Stromal cell of bone marrow (primary cell): ENCODE measurements at places on chromosomes 11 and 22.
A peak's percentile ranks its signal among the peaks of the same experiment; 100 is the strongest.

GRCh38 chr11:88474655-88475054, 137.1 kb upstream of the CTSC start:
- no peak for DNase-seq

GRCh38 chr11:130099356-130099755, 29.7 kb downstream of the APLP2 start:
- DNase-seq: no peak

GRCh38 chr22:30668386-30668710, 673 bp upstream of the DUSP18 start:
- no peak for DNase-seq

- no peak for DNase-seq
Observed at GRCh38 chr11:6323291-6323905, 3.1 kb upstream of the CAVIN3 start.

- no peak for DNase-seq
Observed at GRCh38 chr11:103894034-103894433, 142.4 kb upstream of the DDI1 start.

- DNase-seq: no peak
Observed at GRCh38 chr11:30381879-30382278, 59.0 kb downstream of the ARL14EP start.

- no peak for DNase-seq
Observed at GRCh38 chr11:114346709-114347141, 50.5 kb downstream of the NNMT start.

DNA sequence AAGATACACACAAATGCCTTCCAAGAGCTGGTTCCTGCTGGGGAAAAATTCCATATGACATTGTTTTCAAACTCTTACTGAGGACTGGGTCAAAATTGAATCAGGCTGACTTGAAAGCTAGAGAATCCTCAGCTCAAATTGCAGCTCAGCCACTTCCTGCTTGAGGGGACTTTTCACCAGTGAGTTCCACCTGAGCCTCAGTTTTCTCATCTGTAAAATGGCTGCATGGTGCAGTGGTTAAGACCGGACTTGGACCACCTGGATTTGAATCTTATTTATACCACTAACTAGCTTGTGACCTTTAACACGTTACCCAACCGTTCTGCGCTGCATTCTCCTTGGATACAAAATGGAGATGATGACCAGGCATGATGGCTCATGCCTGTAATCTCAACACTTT, 69.9 kb upstream of the ASPHD2 start:
- no peak for DNase-seq

DNA sequence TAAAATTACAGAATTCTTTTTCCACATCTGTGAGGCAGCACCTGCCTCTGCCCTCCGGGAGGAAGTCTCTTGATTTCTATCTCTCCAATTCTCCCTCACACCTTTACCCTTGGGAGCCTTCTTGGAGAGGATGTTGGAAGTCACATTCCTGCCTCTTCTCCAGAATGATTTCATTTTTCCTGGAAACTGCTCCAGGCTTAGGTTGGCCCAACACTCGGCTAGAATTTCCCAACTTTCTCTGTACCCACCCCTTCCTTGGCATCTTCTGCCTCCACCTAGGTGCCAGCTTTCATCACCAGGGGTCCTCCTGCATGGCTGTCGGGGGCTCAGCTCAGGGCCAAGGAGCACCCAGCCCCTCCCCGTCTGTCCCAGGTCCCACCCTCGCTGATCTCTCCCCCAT, 43.2 kb downstream of the SLCO2B1 start:
- DNase-seq: no peak

GRCh38 chr11:20707876-20708275, 38.5 kb downstream of the NELL1 start:
- DNase-seq: no peak

GRCh38 chr11:125939081-125939521, 6.7 kb upstream of the VSIG10L2 start:
- peak; percentile 14 for DNase-seq

DNA sequence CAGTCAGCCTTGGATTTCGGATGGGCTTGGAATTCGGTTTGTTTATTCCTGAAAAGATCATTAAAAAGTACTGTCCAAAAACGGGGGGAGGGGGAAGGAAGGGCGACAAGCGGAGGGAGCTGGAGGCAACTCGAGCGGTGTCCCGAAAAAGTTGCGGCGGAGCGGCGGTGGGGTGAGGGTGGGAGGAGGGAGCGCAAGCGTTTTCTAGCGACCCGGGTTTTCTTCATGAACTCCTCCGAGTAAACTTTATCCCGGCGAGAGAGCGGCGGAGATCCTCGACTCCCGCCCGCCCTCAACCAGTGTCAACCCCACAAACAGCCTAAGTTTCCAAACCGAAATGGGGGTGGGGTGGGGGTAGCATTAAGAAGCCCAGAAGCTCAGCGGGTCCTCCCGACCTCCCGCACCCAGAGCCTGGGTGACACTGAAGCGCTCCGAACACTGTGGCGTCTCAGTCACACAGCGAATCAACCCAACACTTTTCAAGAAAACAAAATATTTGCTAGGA, 133.0 kb upstream of the C11orf58 start:
- DNase-seq: peak; percentile 13

DNA sequence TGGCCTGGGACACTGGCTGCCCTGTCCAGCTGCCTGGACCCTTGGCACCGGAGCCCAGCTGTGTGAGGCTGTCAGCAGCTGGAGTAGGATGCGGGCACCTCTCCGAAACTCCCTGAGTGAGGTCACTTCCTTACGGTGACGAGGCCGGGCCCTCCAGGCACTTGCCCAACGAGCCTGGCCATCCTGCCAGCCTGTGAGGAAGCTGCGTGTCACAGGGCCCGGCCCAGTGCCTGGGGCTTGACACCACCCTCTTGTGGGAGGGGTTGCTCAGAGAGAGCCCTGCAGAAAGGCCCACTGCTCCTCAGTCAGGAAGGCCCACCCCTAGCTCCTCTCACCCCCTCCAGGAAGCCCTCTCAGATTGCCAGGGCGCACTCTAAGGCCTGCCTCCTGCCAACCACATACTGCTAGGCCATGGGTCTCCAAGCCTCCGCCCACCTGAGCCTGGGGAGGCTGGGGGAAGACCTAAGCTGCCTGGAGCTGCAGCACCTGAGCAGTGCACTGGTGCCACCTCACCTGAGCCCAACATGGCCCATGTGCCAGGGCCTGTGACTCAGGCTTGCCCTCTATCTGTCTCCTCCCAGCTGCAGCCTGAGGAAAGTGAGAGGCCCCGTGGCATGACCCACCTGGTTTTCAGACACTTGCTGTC, 4.3 kb upstream of the PHLDA2 start:
- peak; percentile 78 for DNase-seq

- DNase-seq: no peak
Observed at GRCh38 chr11:36328966-36329673, 33.0 kb downstream of the PRR5L start.

DNA sequence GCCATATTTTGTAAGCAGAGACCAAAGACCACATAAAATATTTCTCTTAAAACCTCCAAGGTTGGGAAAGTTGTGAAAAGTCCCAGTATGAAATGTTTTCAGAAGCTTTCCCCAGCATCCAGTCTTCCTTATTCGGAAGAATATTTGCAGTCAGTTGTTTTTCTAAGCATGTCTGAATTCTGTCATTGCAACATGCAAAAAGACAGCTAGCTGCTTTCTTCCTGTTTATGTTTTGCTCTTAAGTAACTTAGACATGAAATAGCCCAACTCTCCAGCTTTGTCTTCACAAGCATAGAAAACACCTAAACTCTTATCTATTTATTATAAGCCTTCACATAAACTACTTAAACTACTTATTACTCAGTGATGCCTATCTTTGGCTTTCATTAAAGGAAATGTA, 57.9 kb upstream of the MMP13 start:
- DNase-seq: no peak

DNA sequence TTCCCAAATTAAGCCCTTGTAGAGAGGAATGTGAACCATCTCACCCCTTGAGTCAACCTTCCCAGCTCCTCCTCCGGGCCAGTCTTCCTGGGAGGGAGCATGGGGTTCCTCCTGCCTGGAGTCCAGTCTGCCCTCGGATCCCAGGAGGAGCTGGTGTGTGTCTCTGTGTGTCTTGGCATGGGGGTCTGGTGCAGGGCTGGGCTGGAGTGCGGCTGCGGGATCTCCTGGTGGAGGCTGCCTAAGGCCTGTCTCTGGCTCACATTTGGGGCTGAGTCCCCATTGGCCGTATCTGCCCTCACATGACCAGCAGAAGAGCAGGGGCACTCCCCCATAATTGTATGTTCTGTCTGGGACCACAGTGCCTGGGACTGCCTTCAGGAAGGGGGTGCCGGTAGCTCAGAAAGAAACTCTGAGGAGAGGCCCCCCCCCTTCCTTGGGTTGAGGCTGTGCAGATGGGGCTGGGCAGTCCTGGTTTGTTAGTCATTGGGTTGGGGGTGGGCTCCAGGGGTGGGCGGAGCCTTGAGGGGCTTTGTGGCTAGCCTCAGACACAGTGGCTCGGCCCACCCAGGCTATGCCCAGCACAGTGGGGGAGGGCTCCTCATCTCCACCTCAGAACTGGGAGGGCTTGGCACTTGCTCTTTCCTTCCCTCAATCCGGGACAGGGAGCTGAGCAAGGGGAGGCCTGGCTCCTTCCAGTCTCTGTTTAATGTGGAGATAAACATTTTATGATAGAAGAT, 2.9 kb downstream of the C1QTNF5 start:
- no peak for DNase-seq

- DNase-seq: no peak
Observed at GRCh38 chr11:94295534-94295933, 8.8 kb upstream of the IZUMO1R start.

DNA sequence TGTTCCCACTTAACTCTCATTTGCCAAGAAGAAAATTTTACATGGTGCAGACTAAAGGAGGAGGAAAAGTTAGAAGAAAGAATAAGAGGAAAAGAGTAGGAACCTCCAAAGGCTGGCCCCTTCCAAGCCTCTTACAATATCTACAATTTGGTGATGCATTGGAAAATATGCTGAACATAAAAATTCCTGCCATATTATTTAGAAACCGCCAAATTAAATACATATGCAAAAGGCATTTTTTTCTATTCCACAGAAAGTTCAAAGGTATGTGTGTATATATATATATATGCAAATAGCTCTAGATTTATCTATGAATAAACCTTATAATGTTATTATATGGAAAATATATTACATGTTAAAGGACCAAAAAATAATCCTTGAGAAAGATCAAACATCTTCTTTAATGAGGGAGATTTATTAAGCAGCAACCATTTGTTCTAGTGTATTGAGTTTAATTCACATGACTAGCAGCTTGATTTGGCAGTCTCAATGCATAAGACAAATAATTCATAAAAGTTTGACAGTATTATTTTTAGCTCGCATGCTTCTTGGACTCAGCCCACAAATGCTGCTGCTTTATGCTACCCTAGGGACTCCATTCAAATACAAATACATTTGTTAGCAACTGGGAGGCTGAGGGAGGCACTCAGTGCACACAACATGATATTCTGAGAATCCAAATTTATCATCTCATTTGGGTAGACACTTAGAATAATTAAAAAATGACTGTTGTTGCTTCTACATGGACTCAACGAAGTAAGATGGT, 184.9 kb downstream of the SBF2 start:
- peak; percentile 81 for DNase-seq

GRCh38 chr22:31578171-31578570, 81.8 kb downstream of the SFI1 start:
- DNase-seq: no peak

DNA sequence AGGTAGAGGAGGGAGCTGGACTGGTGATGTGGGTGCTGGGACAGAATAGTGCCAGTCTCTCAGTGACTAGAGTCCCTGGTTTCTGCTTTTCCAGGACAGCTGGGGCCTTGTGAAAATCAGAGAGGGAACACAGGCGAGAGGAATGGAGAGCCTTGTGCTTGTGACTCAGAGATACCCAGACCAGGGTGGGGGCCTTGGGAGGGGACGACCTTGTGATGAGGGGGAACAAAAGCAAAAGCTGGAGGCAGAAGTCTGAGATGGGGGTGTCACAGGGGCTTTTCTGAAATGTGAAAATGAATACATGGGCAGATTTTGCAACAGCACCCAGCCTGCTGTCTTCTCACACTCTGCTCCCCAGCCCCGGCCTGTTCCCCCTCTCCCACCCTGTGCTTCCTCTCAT, 3.4 kb upstream of the NR1H3 start:
- no peak for DNase-seq

GRCh38 chr11:21631991-21632390, 560.9 kb upstream of the ANO5 start:
- no peak for DNase-seq

- no peak for DNase-seq
Observed at GRCh38 chr11:2752204-2752770, 52.5 kb upstream of the KCNQ1OT1 start.

DNA sequence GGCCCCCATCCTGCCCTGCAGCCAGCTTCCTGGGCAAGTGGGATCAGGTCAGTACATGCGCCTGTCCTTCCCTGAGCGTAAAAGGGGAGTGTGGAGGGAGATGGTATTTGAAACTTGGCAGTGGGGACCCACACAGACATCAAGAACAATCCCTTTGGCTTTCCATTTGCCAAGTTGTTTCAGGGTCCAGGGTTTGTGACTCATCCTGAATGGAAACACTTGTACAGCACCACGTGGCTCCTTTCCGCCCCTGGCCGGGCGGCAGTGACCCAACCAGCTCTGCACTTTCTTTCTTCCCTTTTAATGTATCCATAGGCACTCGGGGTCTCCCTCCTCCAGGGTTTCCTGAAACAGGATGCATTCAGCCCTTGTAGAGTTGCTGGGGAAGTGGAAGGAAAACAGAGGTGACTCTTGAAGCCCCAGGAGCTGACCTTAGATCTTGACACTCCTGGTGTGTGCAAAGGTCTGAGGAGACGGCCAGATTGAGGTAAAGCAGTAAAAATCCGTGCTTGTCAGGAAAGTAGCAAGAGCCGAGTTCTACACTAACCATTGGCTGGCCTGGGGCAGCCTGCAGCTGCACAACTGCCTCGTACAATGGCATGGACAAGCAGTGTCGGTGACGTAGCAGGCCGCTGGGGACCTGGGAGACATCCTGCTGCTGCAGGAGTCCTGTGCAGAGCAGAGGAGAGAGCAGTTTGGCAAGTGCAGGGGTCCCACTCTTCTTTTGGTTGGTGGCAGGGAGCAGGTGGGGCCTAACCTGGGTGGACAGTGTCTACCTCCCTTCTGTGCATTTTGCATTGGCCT, 189.8 kb downstream of the SNX19 start:
- DNase-seq: no peak

DNA sequence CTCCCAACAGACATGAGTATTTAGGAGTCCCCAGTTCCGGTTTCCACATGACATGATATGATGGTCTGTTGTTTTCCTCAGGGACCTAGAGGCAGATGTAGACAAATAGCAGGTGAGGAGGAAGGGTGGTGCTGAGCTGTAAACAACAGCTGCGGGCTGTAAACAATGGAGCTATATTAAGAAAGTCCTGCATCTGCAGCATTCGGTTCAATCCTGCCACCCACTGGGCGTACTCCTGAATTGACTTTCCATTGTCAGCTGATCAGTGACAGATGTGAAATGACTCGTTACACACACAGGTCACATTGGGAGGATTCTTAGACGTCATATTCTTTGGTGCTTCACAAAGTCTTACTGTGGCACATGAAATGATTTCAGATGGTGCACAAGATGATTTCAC, 26.8 kb upstream of the RAG1 start:
- DNase-seq: peak; percentile 43

GRCh38 chr22:49632199-49633009, 195.3 kb downstream of the BRD1 start:
- DNase-seq: peak; percentile 12
